GM12878 (cell line): ENCODE measurements at places on chromosomes 11 and 22.

- DNase-seq, result no peak
Observed at GRCh38 chr11:99020352-99021225, at the start of gene CNTN5. CNTN5 (plus strand) TSS chr11:99020949.

GRCh38 chr22:26883393-26883792 is 226.0 kb downstream of the MIAT start:
- no peak for DNase-seq

DNA sequence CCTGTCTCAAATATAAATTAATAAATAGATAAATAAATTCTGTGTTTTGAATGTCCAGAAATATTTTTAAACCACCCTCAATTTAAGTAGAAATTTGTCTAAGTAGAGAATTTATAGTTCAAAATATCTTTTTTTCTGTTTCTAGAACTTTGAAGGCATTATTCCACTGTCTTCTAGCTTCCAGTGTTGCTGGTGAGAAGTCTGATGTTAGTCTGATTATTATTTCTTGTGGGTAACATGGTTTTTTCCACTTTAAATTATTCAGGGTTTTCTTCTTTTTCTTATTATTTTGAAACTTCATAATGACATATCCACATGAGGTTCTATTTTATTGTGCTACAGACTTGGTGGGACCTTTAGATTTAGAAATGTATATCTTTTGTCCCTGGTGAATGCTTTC is 46.4 kb upstream of the HEPHL1 start:
- DNase-seq, result no peak

- DNase-seq, result no peak
Observed at GRCh38 chr22:49076300-49077035, 751.2 kb downstream of the BRD1 start.

DNA sequence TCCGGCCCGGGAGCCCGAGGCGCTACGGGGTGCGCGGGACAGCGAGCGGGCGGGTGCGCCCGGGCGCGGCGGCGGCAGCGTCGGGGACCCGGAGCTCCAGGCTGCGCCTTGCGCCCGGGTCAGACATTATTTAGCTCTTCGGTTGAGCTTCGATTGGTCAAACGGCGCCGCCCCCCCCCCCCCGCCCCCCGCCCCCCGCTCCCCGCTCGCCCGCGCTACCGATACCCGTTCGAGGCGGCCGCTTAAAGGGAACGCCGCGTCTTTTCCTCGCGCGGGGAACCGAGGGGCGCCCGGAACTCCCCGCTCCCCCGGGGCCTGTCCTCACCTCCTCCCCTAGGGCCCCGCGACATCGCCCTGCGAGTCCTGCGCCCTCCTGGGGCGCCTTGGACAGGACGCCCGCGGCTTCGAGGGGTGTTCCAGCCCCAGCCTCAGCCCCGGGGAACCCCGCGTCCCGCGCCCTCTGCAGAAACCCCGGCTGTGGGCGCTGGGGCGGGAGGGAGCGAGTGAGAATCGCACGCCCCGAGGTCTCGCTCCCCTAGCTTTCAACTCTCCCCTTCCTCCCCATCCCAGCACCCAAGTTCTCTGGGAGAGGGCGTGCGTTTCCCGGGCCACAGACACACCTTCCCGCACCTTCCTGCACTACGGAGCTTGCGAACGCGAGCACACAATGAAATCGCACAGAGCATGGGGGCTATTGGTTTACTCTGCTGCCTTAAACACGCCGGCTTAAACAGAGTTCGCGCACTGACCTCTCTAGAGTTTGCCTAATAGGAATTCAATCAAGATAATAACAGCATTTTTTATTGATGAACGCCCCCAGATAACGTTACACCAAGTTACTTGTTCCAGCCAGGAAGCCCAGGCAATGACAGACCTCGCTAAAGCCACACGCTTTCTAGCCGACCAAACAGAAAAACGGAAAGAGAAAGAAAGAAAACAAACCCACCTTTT is at the start of gene BDNF:
Gene BDNF, minus strand, starts transcription at position 105 of the 951 bp plus-strand sequence. CDS start 41,891 bp downstream, outside the sequence.
- DNase-seq, result no peak

- no peak for DNase-seq
Observed at GRCh38 chr11:45899448-45900174, 7.5 kb downstream of the FREY1 start.

- no peak for DNase-seq
Observed at GRCh38 chr11:15765530-15765929, 590.8 kb downstream of the SOX6 start.

GRCh38 chr11:86506235-86506634 is 131.5 kb downstream of the CCDC81 start:
- no peak for DNase-seq

DNA sequence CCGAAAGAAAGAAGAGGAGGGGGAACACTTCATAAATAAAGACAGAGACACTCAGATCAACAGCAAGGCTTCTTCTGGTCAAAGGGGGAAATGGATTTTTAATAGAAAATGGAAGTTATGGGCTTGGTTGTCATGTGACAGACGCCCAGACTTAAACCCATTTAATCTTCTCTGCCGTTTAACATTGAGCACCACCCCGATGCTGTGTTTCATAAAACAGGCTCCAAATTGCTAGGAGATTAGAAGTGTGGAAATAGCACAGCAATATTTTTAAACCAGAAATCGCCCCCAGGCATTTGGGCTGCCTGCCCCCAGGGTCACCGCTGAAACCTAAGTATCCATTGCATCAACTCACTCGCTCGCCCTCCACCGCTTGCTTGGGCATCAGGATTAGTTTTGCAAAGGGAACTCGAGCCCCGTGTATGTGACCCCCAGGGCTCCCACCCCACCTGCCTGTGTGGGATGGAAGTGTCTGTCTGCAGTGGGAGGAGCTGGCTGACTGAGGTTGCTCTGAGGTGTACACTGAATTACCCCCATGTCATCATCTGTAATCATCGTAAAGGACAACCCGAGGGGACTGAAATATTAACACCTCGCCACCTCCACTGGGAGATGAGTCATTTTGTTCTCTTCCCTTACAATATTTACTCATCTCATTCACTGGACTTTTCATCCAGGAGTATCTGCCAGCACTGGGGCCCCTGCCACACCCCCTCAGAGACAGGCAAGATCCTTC is 10.7 kb downstream of the DSCAML1 start:
- DNase-seq, result no peak

DNA sequence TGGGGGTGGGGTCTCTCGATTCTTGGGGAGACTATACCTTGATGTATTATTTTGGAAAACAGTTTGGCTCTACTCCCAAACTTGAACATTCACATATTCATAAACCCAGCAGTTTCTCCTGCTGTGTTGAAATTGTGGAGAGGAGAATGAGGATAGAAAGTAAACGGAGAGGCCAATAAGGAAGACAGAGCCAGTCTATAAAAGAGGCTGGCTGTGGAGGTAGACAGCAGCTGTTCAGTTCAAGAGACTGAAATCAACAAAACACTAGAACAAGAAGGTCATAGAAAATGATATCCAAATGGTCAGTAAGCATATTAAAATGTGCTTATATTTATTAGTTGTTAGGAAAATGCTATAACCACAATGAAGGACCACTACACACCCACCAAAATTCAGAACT is 1.9 kb upstream of the MOGAT2 start:
- no peak for DNase-seq

GRCh38 chr11:18650353-18650752 is 16.2 kb upstream of the SPTY2D1 start:
- DNase-seq, result no peak

GRCh38 chr11:26493616-26494015 is 78.4 kb downstream of the MUC15 start:
- DNase-seq, result no peak

- DNase-seq, result no peak
Observed at GRCh38 chr11:61507962-61508861, at the start of gene LRRC10B. LRRC10B (plus strand) TSS chr11:61508749; CDS start chr11:61508999, 250 bp downstream.

DNA sequence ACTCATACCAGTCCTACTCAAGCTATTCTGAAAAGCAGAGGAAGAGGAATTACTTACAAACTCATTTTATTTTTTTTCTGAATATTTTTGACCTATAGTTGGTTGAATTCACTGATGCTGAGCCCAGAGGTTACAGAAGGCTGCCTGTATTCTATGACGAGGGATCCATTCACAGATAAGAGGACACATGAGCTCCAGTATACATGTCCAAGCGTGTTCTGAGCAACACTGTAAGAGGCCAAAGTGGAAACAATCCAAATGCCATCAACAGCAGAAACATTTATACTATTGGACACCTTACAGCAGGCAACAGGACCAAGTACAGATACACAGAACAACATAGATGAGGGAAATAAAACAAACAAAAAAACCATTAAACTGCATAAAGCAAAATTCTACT is 10.3 kb downstream of the KDM4E start:
- no peak for DNase-seq
